Activated T-helper 2 cell treated with anti-CD3 and anti-CD28 coated beads, Interferon-gamma antibody, Interleukin-2, Interleukin-4, amounts not matched to agents 10 μg/mL and 5 μg/mL and 100 μg/mL, durations not matched to agents 14 hours and 24 hours and 36 hours (primary cell): ENCODE measurements at places on chromosomes 5 and 9. TPM values are rescaled to one million over a fixed set of nuclear protein-coding genes. Genes with fewer than 3 reads are reported as not detected.

GRCh38 chr9:36399980-36400331, at the start of gene RNF38:
TSS of gene RNF38 (minus strand) at chr9:36400269. CDS start at chr9:36400108, 161 bp downstream.
- peak within 1 kb of the TSS; percentile 94 for H3K4me3 ChIP-seq
- H3K36me3 ChIP-seq: peaks cover 36% of the 10 kb centered on the region
- peaks cover 40% of the 10 kb centered on the region for H3K4me1 ChIP-seq
- no peak for DNase-seq
- peak within 1 kb of the TSS; percentile 97 for H3K27ac ChIP-seq
- H3K27me3 ChIP-seq: no peaks in the 10 kb centered on the region

DNA sequence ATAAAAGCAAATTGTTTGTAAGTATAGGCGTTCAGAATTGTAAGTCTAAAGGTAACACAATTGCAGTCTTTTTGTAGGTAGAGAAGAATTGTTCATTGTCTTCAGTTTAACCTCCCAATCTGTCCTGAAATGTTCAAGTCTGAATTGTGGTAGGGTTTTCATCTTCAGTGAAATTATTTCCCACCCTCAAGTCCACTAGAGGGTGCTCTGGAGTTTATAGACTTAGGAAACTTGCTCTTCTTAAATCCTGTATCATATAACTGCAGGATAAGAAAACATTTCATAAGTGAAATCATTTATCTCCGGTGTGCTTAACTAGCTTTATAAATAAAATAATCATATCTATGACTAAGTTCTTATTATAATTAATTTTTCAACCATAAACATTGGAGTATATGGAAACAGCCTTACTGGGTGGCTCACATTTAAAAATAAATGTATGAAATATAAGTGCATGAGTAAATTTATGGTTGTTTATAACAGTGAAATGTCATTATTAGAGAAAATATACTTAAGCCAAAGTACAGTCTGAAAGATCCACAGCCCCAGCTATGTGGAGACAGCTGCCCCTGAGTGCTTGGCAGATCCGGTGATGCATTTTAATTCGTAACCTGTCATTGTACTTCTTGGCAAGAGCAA, 182.4 kb upstream of the OTULINL start:
- peaks cover 38% of the 10 kb centered on the region for H3K4me1 ChIP-seq
- peaks cover 2% of the 10 kb centered on the region for H3K27me3 ChIP-seq
- peaks cover 12% of the 10 kb centered on the region for H3K36me3 ChIP-seq
- no peak overlapping the region for H3K27ac ChIP-seq

GRCh38 chr5:159441441-159441840, 111.2 kb upstream of the IL12B start:
- no peaks in the 10 kb centered on the region for H3K36me3 ChIP-seq
- no peak for DNase-seq
- H3K27me3 ChIP-seq: peaks cover 58% of the 10 kb centered on the region
- H3K27ac ChIP-seq: no peak overlapping the region
- H3K4me1 ChIP-seq: no peaks in the 10 kb centered on the region
- H3K4me3 ChIP-seq: no peak overlapping the region

GRCh38 chr9:136258299-136258625, 12.7 kb upstream of the QSOX2 start:
- no peaks in the 10 kb centered on the region for H3K36me3 ChIP-seq
- H3K4me1 ChIP-seq: no peaks in the 10 kb centered on the region
- H3K27me3 ChIP-seq: no peaks in the 10 kb centered on the region
- DNase-seq: no peak
- no peak overlapping the region for H3K4me3 ChIP-seq

DNA sequence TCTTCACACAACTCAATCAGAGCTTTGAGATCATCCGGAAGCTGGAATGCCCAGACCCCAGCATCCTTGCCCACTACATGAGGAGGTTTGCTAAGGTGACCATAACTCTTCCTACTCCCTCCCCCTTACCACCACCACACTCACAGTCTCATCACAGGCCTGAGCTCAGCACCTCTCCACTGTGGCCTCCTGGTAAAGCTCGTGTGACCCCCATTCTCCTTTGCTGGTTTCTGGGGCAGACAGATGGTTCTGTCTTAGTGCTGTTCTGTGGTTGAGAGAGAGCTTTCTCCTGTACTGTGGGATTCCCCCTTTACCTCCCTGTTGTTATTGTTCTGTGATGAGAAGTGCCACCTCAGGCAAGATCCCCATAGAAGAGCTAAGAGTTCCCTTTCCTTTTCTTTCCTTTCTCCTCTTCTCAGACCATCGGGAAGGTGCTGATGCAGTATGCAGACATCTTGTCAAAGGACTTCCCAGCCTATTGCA, 92.7 kb upstream of the RUSC2 start:
- H3K27me3 ChIP-seq: no peaks in the 10 kb centered on the region
- H3K4me3 ChIP-seq: no peak overlapping the region
- no peaks in the 10 kb centered on the region for H3K36me3 ChIP-seq
- H3K27ac ChIP-seq: no peak overlapping the region

DNA sequence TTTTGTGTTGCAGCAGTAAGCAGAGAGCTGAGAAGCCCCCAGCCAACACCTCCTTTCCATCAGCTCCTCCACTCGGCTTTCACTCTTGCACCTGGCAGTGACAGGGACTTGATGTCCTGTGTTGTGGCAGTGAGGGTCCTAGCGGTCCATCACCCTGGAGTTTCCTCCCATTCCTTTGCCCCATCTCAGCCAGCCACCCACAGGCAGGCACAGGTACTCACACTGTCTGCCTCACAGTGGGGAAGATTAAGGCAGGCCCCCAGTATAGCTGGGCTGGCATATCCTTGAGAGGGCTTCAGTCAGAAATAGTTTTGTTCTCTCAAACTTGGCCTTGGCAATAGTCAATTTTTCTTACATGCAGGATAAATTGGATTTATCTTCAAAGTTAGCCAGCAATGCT, 362.7 kb downstream of the GADD45G start:
- DNase-seq: no peak
- H3K27ac ChIP-seq: no peak overlapping the region
- peaks cover 27% of the 10 kb centered on the region for H3K4me1 ChIP-seq
- no peaks in the 10 kb centered on the region for H3K36me3 ChIP-seq

DNA sequence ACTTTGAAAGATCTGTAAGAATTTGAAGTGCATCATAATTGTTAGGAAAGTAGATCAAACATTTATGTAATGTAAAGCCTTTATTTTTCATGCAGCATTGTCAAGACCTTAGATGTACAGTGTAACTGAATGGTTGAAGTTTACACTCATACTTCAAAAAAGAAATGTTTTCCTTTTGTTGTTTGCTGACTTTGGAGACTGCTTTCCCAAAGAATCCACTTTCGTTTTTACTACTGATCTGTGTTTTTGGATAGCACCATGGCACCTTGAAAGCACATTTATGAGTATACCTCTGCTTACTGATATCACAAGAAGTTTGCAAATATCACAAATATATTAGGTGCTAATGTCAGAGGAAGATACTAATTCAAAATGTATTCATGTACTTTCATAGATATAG, 50.0 kb downstream of the PIP5K1B start:
- no peak overlapping the region for H3K27ac ChIP-seq
- H3K36me3 ChIP-seq: peaks cover 23% of the 10 kb centered on the region
- DNase-seq: no peak
- H3K27me3 ChIP-seq: peaks cover 3% of the 10 kb centered on the region

GRCh38 chr9:107173422-107174180, 109.5 kb upstream of the RAD23B start:
- H3K4me3 ChIP-seq: no peak overlapping the region
- peak overlapping the region; percentile 51 for H3K27ac ChIP-seq
- H3K4me1 ChIP-seq: peaks cover 25% of the 10 kb centered on the region
- H3K36me3 ChIP-seq: no peaks in the 10 kb centered on the region
- H3K27me3 ChIP-seq: peaks cover 6% of the 10 kb centered on the region
- no peak for DNase-seq

- H3K27ac ChIP-seq: no peak overlapping the region
- H3K36me3 ChIP-seq: peaks cover 25% of the 10 kb centered on the region
- no peak overlapping the region for H3K4me3 ChIP-seq
- H3K27me3 ChIP-seq: no peaks in the 10 kb centered on the region
- DNase-seq: no peak
Measured at GRCh38 chr5:98935206-98935605, 6.4 kb upstream of the CHD1 start.

Gene PCDHGA6
- total RNA-seq: 0.48 and 0.55 TPM in 2 replicates

Gene PDGFRB
- total RNA-seq: 0.46 and 1.3 TPM in 2 replicates

Gene CKS2
- total RNA-seq: 172 and 177 TPM in 2 replicates
